LNCaP clone FGC (cell line): ENCODE measurements at places on chromosomes 3 and 15.

DNA sequence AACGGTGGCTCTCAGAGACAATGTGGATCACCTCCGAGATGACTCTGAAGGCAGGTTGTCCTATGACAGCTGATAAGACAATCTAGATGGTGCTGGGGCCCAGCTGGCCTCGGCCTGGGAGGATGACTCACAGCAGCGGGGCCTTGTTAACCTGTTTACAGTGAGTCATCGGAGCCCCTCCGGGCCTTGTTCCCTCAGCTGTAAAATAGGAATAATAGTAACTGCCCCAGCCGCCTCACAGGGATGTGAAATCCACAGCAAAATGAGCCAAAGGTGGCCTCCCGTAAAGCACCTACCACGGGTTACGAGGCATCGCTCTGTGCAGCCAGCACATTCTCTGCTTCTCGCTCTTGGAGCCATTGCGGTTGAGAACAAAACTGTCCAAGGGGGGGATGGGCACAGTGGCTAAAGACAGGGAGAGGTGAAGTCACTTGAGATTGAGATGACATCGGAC lies 88.6 kb upstream of the RASGRF1 start:
- DNase-seq, result no peak

- DNase-seq, result no peak
Measured at GRCh38 chr3:122677216-122677615, 3.4 kb upstream of the PARP14 start.

DNA sequence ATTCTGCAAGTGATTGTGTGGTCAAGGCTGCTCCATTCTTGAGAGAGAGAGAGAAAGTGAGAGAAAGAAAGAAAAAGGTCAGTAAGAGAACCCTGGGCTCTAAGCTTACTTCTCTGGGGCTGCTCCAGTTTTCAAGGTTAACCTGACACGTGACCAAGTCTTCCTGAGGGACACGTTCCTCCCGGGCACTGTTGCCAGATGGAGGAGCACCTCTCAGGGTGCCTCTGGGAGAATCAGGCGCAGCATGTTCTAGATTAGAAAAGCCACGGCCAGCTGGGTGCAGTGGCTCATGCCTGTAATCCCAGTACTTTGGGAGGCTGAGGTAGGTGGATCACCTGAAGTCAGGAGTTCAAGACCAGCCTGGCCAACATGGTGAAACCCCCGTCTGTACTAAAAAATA lies 60.8 kb downstream of the ITGA11 start:
- no peak for DNase-seq

DNA sequence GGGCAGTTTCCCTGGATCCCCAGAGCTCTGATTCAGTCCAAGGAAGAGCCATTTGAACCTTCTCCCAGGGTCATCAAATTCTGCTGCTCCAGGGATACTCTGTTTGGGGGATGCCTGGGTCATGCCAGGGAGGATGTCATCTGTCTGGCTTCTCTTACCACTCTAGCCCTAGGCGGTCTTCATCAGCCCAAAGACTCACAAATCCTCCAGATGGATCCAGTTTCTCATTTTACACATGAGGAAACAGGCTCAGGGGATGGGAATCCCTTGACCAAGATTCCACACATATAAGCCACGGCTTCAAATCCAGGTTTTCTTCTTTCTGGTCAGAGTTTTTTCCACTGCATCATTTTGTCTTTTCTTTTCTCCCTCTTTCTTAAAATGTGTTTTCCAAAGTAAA lies 36.7 kb downstream of the SLC28A1 start:
- DNase-seq, result no peak

GRCh38 chr3:52774901-52775864 lies 2.2 kb upstream of the ITIH1 start:
- no peak for DNase-seq

DNA sequence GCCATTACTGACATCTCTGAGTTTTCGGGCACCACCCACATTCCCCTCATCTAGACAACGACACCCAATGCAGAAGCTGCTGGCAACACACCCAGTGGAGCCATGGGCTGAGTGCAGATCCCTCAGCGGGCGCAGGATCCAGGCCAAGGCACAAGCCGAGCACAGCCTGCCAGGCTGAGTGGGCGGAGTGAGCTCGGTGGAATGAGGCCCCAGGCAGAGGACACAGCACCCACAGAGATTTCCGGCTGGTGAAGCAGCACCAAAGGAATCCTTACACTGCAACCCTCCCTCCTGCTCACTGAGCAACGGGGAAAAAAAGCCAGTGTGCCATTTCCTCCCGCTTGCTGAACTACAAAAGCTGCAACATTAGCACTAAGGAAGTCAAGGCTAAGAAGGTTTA lies 34.3 kb downstream of the ZMAT3 start:
- no peak for DNase-seq

DNA sequence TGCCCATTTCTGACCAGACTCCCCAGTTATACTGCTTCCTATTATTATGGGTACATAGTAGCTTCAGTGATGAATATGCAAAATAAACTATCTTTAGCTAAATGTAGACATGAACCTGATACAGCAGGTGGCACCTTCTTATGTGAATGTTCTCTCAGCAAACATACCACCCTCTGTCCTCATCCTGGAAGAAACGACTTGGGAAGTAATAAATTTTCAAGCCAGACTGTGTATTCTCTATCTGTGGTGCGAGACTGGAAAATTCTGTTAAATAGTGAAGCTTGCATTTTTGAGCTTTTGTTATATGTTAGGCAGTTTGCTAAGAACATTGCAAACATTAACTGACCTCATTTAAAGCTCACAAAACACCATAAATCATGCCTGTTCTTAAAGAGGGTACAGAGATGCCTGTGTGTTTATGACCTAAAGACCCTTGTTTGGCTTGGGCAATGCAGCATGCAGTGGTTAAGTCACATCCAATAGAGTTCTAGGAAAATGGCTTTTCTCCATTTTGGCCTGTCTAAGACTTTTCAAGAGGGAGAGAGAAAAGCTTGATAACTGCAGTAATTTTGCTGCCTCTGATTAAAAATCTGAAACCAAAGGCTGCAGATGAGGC lies 287.1 kb downstream of the NEK10 start:
- no peak for DNase-seq

- no peak for DNase-seq
Measured at GRCh38 chr3:183551930-183552329, 3.6 kb downstream of the KLHL6 start.

DNA sequence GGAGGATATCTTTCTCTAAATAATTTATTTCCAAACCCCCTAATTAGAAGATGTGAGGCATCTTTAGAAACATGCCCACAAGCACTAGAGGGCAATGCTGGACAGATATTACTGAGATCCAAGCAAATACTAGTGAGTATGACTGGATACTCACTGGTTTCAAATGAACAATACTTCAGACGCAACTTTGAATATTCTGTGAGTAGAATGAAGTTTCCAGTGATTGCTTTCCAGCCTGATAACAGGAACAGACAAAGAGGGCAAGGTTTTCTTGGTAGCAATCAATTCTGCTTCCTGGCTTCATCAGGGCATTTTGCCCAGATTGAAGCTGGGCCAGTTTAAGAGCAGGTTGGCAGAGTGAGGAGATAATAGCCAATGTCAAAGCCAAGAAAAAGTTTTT lies 442.6 kb upstream of the PDZRN3 start:
- peak; percentile 28 for DNase-seq

DNA sequence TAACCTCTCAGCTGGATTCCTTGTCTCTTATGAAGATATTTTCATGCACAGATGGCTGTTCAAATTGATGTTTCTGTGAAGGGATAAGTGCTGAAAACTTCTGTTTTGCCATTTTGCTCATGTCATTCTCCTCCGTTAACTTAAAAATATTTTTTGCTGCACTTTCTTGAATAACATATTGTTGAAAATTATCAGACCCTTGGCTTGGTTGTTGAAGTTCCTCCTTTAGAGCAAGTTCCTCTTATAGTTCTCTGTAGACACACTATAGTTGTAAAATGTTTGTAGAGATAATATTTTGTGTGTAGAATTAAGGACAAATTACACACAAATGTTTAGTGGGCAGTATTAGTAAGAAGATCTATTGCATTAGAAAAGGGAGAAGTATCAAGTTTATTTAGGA lies 300.4 kb downstream of the SV2B start:
- DNase-seq, result no peak

- DNase-seq, result no peak
Measured at GRCh38 chr3:197949191-197949777, 706 bp upstream of the RPL35A start.

DNA sequence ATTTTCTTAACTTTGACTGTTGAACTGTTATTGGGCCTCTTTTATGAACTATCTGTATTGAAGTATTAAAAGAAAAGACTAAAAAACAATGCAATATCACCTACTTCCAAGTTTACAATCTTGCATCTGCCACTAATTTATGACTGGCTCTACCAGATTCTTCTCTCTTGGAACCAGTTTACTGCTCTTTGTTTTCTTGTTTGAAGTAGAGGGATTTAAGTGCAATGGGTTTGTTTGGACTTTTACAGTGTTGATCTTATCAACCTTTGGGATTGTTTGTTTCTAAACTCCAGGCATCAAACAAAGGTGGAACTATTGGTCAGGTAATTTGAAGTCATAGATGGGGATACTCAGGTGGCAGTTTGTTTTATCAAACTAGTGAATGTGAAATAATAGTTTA lies 43.0 kb upstream of the MEIS2 start:
- DNase-seq, result peak; percentile 67

DNA sequence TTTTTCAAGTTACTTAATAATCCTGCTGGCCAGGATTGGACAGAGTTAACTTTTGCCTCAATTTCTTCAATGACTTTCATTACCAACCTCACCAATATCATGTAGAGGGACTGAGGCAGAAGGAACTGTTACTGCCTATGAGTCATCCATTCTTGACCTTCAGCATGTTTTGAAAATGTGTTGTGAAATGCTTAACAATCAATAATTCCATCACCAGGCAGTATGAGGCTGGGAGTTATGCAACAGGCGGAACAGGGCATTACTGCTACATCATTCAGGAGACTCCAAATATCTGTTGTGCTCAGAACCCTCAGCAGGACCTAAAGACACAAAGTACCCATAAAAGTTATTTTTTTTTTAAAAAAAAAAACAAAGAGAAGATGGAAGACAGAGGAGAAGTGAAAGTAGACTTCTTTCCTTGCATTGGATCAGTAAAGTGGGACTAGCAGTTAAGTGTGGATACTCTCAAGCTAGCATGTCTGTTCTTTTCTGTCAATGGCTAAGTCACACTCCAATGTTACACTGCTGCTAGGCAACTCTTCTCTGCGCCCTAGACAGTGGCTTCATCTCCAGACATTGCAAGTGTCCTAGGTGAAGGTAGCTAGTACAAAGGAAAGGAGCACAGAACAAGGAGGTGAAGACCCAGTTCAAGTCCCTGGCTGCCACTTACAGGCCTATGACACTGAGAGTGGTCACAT lies 184.9 kb upstream of the LPP start:
- no peak for DNase-seq

DNA sequence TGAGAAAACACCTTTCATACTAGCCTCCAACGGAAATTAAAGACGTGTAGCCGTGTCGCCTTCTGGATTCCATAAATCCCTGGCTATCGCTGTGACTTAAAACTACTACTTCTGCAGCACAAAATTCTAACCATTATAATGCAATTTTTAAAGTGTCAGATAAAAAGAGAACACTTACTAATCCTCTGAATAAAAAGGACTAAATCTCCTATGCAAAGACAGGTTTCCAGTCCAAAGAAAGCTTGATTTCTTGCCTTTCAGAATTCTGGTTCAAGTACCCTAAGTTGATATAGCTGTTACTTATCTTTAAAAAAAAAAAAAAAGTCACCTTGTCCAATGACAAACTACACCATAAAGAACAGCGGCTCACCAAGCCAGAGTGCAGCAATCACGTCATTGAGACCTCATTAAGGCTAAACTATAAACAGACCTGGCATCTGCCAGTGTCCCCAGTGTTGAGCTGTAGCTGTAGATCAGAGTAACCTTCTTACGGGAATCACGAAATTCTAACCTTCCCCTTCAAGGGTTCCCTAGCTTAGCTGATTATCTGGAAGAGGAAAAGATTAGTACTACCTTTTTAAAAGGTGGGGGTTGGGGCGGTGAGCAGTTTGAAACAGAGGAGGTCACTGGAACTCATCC lies 2.2 kb downstream of the ABCC5 start:
- DNase-seq, result no peak

- no peak for DNase-seq
Measured at GRCh38 chr3:152870027-152870426, 35.1 kb downstream of the P2RY1 start.

GRCh38 chr3:156149876-156150275 lies 29.5 kb downstream of the KCNAB1 start:
- no peak for DNase-seq
